ENCODE measurements at places on chromosomes 3 and 15. TPM values are rescaled to one million over a fixed set of nuclear protein-coding genes. Genes with fewer than 3 reads are reported as not detected.

DNA sequence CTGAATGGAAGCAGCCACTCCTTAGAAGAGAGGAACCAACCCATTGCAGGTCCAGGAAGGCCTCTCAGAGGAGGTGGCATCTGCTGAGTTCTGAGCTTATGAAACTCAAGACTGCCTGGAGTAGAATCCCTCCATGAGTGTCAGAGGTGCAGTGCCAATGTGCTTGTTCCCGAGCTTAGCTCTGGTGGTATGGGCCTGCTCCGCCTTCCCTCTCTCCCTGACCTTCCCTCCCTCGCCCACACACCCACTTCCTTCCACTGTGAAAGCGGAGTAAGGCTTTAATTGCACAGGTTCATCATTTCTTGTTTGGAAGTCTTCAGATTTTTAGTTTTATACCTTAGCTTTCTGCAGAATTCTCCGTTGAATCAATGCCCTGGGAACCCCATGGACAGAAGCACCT lies 208.0 kb upstream of the BHLHE40 start:
- no peak for DNase-seq

DNA sequence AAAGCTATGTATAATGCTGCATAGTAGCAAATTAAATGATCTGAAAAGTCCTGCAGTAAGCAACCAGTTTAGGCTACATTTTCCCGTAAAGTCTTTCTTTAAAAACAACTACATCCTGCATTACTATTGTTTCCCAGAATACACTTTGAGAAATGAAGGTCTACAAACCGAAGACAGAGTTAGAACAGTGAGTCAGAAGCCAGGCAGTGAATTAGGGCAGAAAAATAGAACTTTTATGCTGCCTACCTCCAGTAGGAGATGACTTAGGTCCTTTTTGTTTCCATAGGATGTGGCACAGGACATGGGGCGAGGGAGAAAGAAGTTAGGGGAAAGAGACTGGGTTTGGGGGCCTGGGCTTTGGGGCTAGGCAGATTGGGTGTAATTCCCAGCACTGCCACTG lies 127.3 kb downstream of the PPM1L start:
- DNase-seq, result no peak

DNA sequence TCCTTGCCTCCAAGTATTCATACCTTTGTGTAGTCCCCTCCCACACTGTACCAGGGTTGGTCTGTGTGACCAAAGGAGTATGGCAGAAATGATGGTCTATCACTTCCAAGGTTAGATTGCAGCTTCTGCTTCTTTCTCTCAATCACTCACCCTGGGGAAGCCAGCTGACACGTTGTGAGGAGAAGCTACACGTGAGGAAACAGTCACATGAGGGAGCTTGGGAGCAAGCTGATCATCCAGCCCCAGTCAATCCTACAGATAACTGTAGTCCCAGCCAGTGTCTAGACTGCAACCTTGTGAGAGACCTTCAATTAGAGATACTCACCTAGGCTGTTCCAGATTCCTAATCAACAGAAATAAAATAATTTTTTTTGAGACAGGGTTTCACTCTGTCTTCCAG lies 6.2 kb upstream of the ZNF774 start:
- no peak for DNase-seq

Gene MITF
- 18.2 TPM for total RNA-seq

Gene NLGN1
- 9.3 TPM for total RNA-seq

Data from uterus (tissue), 4 donors.